ENCODE measurements at places on chromosomes 4 and X.
A peak's percentile ranks its signal among the peaks of the same experiment; 100 is the strongest.

DNA sequence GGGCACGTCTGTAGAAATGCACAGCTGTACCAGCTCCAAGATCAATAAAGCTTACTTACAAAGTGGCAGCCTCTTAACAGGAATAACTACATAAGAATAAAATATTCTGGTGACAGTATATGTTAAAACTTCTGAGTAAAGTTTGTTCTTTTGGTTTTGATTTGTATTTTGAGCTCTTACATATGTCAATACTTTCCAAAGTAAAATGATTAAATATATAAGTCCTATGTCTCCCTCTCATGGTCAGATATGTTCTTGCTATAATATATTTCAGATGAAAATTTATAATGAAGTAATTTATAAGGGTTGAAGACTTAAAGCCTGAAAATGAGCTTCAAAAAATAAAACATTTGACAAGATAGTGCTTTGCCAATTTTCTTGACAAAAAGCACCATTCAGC, 254.4 kb downstream of the NPFFR2 start:
- peak; percentile 7 for DNase-seq

DNA sequence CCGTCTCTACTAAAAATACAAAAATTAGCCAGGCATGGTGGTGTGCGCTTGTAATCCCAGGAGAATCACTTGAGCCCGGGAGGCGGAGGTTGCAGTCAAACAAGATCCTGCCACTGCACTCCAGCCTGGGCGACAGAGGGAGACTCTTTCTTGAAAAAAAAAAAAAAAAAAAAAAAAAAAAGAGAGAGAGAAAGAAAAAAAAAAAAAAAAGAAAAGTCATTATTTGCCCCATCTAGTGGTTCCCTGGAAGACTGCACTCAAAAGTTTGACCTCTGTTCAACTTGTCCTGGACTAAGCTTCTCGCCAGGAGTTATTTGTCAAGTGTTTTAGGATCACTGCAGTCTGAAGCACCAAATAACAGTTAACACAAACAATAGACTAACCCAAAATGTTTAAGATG, 45.3 kb upstream of the KCTD8 start:
- peak; percentile 20 for DNase-seq

- no peak for DNase-seq
These were observed 43.7 kb upstream of the DACH2 start for GRCh38 chrX:86104526-86104925.

- DNase-seq: peak; percentile 46
These were observed 15.0 kb upstream of the STS start for GRCh38 chrX:7132335-7133049.

DNA sequence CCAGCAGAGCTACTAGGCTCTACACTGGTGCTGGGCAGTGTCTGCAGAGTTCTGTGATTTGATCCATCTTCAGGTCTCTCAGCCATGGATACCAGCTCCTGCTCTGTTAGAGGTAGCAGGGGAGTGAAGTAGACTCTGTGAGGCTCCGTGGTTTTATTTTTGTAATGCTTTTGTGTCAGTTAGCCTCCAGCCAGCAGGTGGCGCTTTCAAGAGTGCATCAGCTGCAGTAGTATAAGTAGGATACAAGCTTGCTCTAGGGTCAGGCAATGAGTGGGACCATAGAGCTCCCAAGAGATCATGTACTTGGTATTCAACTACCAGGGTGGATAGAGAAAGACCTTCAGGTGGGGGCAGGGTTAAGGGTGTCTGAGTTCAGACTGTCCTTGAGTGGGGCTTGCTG, 362.5 kb upstream of the TRAM1L1 start:
- DNase-seq: peak; percentile 34

DNA sequence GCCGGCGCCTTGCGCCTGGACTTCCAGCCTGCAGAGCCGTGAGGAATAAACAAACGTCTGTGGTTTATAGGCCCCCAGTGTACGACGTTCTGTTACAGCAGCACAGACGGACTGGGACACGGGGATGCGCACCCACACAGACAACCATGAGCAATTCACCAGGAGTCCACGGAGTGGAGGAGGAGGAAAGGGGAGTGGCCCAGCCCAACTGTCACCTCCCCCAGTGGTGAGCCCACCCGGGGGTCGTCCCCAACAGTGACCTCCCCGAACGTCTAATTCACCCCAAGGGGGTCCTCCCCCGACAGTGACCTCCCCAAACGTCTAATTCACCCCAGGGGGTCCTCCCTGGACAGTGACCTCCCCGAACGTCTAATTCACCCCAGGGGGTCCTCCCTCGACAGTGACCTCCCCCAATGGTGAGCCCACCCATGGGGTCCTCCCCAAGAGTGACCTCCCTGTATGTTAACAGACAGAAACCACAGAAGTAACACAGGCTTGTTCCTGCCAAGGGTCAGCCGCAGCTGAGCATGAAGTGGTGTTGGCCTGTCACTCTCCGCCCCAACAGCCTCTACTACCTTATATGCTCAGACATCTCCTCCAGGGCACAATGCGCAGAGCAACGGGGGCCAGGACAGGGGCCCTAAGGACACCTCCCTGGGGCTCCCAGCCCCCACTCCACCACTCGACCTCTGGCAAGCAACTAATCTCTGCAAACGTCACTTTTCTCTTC, 6.2 kb downstream of the GAK start:
- no peak for DNase-seq

DNA sequence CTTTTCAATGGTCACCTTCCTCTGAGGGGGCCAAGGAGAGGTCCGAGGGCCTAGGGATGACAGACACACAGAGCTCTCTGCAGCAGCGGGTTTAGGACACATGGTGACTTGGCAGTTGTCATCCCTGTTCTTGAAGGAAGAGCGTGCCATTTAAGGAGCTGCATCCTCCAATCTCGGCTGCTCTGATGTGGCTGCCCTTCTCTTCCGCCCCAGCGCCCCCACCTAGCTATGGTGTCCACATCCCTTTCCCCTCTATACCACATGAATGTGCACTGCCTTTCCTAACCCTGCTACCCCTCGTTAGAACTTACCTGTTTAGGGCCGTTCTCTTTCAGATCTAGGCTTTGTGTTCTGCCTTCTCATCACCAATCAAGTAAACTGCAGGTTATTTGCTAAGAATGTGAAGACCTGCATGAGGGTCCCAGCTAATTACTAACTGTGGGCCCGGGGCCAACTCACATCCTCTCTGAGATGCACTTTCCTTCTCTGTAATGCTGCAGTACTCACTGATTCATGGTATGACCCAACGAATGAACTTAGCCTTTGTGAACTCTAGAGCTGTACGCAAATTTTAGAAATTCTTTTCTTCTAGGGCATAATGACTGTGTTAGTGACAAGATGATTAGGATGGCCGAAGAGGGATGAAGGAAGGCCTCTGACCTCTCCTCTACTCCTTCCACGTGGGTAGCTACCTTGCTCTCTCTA, 38.2 kb downstream of the CHST7 start:
- no peak for DNase-seq

- DNase-seq: no peak
These were observed 19.0 kb downstream of the DGKQ start for GRCh38 chr4:954211-955020.

- no peak for DNase-seq
These were observed 1064.6 kb upstream of the SLIT2 start for GRCh38 chr4:19187096-19187495.

- peak; percentile 96 for DNase-seq
These were observed 12.4 kb downstream of the GPAT3 start for GRCh38 chr4:83548151-83548905.

DNA sequence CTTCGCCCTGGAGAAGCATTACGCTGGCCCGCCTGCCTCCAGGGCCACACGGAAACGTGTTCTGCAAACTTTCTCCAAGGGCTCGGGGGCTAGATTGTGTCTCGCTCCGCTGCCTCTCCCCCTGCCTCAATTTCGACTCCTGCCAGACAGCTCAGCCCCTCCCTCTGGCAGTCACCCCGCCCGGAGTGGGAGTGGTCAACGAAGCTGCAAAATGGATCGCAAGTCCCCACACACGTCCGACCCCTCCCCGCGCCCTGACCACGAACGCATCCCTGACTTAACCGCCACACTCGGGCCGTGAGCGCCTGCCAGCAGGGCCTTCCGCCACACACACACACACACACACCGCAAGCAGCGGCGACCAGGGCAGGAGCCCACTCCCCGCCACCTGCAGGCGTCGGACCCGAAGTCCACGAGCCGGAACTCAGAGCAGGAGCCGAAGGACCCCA, 47.0 kb upstream of the NKAP start:
- peak; percentile 53 for DNase-seq

DNA sequence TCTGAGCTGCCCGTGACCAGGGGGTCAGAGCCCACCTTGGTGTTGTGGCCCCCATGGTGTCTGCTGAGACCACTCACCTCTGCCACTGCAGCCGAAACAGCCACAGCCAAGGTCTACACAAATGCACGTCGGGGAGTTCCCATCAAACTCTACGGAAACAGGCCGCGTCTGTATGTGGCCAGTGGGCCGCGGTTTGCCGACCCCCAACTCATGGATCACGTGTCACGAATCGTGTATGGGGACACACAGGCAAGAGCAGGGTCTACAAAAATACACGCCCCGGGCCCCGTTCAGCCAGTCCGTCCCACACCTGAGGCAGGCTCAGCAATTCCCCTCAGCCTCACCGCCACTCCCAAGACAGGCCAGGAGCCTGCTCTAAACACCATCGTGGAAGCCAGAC, 53.8 kb downstream of the FAM53A start:
- no peak for DNase-seq

GRCh38 chr4:17511509-17511949, 361 bp downstream of the QDPR start:
- DNase-seq: peak; percentile 84

GRCh38 chr4:139844459-139845036, 178.9 kb downstream of the MGST2 start:
- no peak for DNase-seq

GRCh38 chr4:118586357-118586790, 98.8 kb upstream of the METTL14 start:
- DNase-seq: peak; percentile 51

- peak; percentile 83 for DNase-seq
These were observed 5.7 kb upstream of the GPR174 start for GRCh38 chrX:79138658-79139241.

DNA sequence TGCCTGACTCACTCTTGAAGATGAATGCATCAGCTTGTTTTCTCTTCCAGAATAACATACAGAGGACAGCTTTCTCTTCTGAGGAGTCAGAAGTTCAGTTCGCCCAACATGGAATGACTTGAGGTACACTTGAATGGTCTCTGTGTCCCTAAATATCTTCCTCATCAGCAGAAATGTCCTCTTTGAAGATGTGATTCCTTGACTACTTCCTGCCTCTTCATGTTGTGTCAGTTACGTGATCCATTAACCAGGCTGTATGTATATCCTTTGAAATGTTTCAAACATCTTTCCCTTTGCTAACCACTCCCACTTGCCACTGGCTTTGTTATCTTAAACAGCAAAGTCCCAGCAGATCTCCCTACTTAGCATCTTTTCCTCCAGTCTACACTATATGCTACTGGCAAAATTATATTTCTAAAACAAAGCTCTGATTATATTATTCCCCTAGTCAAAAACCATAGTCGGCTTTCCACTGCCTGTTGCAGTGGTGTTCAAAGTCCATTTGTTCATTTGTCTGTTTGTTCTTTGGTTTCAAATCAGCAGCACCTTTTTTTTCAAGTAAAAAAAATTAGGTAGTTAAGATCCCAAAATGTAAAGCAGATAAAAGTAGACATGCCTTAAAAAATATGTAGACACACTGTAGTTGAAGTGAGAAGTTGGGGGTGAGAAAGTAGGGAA, 82.1 kb upstream of the PAK3 start:
- no peak for DNase-seq

GRCh38 chr4:4333265-4333706, 43.2 kb downstream of the ZBTB49 start:
- no peak for DNase-seq

DNA sequence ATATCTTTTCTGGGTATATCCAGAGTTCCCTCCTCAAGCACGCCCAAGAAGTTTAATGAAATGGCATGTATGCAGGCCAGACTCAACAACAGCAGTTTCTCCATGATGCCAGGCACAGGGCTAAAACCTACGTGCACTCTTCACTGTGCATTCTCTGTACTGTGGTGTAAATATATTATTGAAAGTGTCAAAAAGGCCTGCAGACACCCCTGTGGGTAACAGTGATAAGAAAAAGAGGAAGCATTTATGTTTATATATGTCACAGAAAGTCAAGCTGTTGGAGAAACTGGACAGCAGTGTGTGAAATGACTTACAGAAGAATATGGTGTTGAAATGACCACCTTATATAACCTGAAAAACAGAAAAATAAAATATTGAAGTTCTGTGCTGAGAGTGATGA, 29.6 kb upstream of the DCAF8L1 start:
- no peak for DNase-seq

DNA sequence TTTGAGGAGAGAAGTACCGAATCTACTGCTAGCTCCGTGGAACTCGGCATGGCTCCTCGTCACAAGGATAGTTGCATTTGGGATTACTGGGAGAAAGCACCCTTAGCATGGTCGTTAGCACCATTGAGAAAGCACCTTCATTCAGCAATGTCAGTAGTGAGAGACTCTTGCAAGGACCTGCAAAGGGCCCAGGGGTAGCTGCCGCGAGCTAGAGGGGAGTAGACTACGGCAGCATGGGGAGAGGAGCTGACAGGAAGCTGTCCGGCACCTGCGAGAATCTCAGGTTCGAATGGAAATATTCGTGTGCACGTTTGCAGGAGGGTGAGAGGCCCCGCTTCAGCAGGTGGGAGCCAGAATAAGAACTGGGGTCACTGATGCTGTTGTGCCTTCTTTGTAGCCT, 20.2 kb downstream of the TLR10 start:
- peak; percentile 20 for DNase-seq

DNA sequence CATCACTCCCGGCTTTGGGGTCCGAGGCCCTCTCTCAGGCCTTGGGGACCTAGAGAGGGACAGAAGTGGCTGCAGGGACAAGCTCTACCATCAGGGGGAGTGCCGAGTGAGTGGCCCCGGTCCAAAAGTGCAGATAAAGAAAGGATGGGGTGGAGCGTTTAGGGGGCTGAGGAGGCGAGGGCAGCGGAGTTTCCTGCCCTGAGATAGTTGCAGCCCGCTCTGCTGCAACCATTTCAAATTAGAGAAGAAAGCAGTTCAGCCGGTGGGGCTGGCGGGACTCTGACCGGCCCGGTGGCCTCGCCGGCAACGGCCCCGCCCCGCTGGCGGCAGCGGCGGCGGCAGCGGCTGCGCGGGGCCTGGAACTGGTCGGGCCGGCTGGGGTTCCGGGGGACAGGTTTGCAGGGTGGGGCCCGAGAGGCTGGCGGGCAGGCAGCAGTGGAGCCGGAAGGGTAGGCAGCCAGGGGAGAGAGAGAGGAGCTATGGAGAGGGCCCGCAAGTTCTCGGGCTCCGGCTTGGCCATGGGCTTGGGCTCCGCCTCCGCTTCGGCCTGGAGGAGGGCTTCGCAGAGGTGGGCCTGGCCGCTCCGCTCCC, 7.6 kb downstream of the DLG3 start:
- peak; percentile 41 for DNase-seq

DNA sequence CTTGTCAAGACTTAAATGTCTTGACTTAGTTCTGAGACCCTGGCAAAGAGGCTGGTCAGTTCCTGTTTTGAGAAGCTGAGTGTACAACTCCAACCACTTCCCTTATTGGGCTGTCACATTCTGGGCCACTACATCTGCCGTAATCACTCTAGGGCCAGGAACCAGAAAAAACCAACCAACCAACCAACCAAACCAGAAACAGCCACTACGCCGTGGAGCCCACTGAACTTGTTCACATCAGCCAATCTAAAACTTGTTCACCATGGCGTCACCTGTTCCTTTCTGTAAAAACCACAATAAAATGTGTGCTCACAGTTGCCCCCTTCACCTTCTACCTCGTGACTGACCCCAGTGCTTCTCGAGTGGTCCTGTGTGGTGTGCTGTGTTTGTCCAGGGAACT, 107.3 kb downstream of the JADE1 start:
- peak; percentile 77 for DNase-seq

- DNase-seq: no peak
These were observed 53.1 kb downstream of the GSX2 start for GRCh38 chr4:54152846-54153600.

GRCh38 chr4:152456609-152457008, 79.3 kb downstream of the FBXW7 start:
- no peak for DNase-seq
